Activated naive CD4-positive, alpha-beta T cell (primary cell): ENCODE measurements at places on chromosomes 5 and 9.

- no peak for DNase-seq
Observed at GRCh38 chr5:95134326-95134725, 150.6 kb downstream of the MCTP1 start.

- no peak for DNase-seq
Observed at GRCh38 chr9:6887051-6887450, 129.3 kb downstream of the KDM4C start.

- DNase-seq = no peak
Observed at GRCh38 chr9:130866474-130866965, 30.1 kb downstream of the QRFP start.

- DNase-seq = no peak
Observed at GRCh38 chr5:137136991-137137632, 362.0 kb downstream of the SPOCK1 start.

- peak; percentile 63 for DNase-seq
Observed at GRCh38 chr9:137029058-137029936, 1.3 kb upstream of the ABCA2 start.
